Neural progenitor cell (in vitro differentiated cells): ENCODE measurements at places on chromosomes 13 and 19.

DNA sequence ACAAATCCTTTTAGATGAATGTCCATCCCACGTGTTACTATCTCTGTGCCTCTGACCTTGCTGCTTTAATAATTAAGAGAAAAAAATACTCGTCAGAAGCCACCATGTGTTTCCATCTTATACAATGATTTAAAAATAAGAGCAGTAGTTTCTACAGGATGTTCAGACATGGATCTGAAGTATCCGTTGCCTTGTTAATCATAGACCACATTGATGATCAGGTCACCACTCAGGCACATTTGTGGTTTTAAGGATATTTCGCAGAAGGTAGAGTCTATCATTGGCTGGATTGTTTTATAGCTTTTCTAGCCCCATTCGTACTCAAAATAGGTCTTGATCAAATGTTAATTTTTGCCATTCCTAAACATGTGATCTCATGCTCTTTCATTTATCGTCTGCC lies 710.0 kb upstream of the ARGLU1 start:
- DNase-seq, result no peak

DNA sequence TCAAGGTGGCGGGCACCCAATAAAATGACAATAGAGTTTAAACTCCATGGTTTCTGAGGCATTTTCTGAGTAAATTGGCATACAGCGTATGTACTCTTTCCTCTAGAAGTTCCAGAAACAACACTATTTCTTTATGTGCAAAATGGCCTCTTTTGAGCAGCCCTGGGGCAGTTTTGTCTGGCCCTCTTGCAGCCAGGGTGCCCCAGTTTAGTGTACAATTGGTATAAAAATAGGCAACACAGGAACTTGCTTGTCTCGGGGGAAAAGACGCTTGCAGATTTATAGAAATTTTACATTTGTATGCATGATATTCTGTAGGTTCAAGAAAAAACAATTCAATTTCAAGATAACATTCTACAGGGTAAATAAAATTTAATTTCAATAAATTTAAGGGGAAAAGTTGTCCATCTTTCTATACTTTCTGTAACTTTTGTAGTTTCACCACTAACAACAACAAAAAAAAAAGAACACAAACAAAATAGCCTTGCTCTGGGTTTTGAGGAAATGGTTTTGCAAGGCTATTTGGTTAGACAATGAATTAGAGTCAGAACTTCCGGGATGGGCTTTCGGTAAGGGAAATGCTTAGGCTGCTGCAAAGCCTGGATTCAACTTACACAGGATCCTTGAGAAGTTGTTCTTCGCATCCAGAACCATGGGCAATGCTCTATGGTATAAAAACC lies 45.3 kb downstream of the LRCH1 start:
- no peak for DNase-seq

- no peak for DNase-seq
These were observed 474.2 kb downstream of the KLF5 start for GRCh38 chr13:73532987-73533510.

GRCh38 chr19:47991191-47991808 lies 670 bp downstream of the BSPH1 start:
- no peak for DNase-seq

GRCh38 chr19:27718234-27718633 lies 1494.7 kb downstream of the UQCRFS1 start:
- DNase-seq, result no peak

DNA sequence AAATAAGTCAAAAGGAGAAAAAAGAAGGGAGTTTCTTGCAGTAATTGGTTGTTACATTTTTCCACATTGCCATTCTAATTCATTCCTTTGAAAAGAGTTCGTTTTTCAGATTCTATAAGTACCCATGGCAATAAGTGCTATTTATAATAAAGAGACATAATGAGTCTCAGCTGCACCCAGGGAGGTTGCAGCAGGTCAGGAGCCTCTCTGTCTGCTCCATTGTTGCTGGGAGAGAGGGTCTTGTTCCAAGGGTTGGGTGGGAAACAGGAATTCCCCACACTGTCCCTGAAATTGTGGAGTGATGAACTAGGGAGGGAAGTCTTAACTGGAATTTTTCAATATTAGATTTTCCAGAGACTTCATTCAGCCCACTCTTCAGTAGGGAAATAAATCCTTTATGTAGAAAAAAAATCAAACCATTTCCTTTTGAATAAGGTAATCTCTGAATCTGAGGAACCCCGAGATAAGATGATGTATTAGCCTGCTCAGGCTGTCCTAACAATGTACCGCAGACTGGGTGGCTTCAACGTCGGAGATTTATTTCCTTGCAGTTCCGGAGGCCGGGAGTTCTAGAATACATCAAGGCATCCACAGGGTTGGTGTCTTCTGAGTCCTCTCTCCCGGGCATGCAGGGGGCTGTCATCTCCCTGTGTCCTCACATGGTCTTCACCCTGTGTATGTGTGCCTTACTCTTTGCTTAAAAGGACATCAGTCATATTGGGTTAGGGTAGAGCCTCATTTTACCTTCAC lies 342.7 kb upstream of the TMTC4 start:
- DNase-seq, result no peak

- no peak for DNase-seq
These were observed 52.5 kb upstream of the SHKBP1 start for GRCh38 chr19:40524133-40524549.

DNA sequence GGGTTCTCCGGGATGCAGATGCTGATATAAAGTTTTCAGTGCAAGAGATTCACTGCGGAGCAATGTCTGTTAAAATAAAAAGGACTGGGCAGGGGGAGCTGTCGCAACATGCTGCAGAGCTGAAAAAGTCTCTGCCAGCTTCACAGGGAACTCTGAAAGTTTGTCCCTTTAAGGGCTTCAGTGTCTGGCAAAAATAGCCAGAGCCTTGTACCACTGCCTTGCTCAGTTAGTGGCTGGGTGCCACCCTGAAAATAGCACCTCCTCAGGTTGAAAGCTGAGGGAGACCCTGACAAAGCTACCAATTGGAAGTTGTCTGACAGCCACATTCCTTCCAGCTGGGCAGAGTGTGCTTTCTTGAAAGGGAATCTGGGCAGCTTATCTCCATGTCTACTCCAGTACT lies 3.0 kb upstream of the NDFIP2 start:
- DNase-seq, result peak; percentile 59

- DNase-seq, result no peak
These were observed 71.2 kb downstream of the MYO16 start for GRCh38 chr13:108700422-108701170.

DNA sequence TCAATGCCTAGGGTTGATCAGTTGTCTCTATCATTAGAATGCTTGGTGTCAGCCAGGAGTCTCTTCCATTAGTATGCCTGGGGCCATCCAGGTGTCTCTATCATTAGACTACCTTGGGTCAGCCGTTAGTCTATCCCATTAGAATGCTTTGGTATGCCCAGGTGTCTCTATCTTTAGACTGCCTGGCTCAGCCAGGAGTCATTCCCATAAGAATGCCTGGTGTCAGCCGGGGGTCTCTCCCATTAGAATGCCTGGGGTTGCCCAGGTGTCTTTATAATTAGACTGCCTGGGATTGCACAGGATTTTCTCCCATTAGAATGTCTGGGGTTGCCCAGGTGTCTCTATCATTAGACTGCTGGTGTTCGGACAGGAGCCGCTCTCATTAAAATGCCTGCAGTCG lies 1442.9 kb downstream of the UQCRFS1 start:
- no peak for DNase-seq

GRCh38 chr19:57239982-57240310 lies 486 bp upstream of the ZNF805 start:
- DNase-seq, result no peak

- no peak for DNase-seq
These were observed 279.5 kb downstream of the PCDH9 start for GRCh38 chr13:66950666-66951065.

GRCh38 chr13:29369060-29369743 lies 226.3 kb downstream of the SLC7A1 start:
- peak; percentile 76 for DNase-seq

DNA sequence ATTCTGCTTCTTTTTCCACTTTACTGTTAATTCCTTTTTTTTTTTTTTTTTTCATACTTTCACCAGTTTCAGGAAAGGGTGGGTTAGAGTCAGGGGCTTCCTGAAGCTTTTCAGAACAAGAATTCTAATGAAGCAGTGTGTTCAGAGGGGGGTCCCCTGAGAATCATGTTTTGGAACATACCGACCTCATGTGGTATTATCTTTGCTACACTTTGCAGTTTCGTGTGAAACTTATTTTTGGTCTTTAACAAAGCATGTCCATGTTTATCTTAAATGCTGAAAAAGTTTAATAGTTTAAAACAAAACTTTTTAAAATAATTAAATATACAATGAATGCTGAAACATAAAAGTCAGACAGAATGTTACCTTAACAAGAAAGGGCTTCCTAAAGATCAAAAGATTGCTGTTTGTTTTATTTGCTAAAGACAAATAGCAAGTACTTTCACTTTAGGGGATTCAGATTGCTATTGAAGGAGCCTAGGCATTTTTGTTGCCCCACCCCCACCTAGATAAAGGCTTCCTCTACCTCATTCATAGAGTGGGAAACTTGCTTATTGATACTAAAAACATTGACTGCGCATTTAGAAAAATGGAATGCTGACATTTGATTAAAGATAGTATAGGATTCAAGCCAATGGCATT lies 21.1 kb upstream of the POMP start:
- no peak for DNase-seq

GRCh38 chr19:34300962-34301361 lies 46.6 kb downstream of the GARRE1 start:
- no peak for DNase-seq

- DNase-seq, result no peak
These were observed 4.0 kb downstream of the MAG start for GRCh38 chr19:35295792-35296462.

DNA sequence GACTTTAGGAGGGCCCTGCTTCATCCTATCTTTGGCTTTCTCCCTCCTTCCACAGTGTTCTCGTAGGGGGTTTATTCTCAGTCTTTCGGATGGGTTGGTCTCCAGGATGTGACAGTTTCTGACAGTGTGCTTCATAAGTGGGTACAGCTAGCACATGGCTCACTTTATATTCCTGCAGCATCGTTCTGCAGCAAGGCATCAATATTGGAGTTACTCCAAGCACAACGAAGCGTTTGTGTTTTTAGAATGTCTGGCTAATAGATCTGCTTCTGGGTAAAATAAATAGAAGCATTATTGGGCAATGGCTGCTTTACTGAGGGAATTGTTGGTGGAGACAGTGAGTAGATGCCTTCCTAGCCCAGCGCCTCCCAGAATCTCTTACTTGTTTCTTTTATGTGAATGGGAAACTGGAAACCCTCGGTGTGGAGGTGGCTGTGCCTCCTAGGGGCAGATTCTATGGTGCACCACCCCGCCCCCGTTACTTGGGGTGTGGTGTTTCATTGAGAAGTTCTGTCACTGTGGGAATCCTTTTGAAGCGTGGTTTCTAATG lies 2.0 kb downstream of the FARP1 start:
- DNase-seq, result peak; percentile 81

- no peak for DNase-seq
These were observed 138.2 kb downstream of the DCLK1 start for GRCh38 chr13:35992964-35993363.

DNA sequence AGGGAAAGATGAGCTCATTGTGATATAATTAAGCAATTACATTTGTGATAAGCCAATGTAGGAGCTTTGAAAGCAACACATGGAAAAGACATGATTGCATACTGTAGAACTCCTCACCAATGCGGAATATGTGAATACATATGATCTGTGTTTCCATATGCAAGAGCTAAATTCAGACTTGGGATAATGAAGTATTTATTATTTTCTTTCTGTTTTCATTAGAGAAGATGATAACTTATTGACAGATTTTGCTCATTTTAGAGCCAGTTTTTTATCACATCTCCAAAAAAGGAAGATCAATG lies 14.2 kb downstream of the FAM124A start:
- no peak for DNase-seq

DNA sequence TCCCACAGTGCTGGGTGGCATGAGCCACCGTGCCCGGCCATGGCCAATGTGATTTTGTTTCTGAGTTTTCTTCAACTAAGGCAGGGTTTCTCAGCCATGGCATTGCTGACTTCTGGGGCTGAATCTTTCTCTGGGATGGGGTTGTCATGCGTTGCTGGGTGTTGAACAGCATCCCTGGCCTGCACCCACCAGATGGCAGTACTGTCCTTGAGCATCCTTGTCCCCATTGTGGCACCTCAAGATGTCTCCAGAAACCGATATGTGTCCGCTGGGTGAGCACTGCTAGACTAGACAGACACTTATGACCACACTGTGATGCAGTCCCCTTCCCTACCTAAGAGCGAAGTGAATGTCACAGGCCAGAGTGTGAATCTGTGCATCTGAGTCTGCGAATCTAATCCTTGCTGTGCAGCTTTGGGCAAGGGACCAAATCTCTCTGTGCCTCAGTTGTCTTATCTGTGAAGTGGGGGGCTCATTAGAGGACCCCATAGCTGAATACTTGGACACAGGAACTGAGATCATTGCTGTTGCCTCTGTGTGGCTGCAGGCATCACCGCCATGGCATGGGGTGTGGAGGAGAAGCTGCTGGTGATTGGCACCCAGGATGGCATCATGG lies 50.3 kb upstream of the SIN3B start:
- DNase-seq, result peak; percentile 69

DNA sequence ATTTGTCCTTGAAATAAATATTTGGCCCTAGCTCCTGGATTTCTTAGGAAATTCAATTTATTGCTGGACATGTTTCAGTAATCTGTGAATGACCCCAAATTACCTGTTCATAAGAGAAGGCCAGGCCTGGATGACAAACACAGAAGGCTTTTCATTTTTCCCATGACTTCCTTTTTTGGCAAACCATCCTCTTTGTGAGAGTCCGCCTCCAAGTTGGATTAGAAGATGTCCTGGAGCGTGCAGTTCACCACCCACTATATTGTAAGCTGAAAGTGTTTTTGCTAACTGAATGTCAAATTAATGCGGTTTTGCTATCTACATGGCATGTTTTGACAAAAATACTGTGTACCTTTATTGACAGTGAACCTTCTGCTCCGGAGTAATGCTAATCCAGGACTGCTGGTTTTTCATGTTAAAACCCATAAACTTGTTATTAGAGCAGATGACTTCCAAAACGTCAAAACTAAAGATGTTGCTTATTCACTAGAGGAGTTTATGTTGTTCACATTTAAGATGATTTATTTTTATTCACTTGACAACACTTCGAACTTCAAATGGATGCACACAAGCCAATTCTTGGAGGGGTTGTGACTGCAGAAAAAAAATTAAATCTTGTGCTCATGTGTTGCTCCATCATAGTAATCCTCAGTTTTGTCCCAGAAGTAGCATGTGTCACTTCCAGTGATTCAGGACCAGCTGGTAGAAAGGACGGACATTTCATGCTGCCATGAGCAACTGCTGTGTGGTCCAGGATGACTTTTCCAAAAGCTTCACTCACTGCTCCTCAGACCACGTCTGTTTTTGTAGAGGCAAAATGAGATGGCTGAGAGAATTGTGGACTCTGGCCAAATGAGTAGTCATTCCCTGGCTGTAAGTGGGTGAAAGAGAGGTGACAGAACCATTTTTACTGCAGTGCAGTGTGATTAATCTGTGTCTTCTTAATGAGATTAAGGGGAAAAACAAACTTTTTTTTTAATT lies 71.0 kb downstream of the ITGBL1 start:
- DNase-seq, result no peak

GRCh38 chr19:15251749-15252397 lies 19.6 kb upstream of the EPHX3 start:
- peak; percentile 88 for DNase-seq
